ENCODE measurements at places on chromosomes 11 and 22.

DNA sequence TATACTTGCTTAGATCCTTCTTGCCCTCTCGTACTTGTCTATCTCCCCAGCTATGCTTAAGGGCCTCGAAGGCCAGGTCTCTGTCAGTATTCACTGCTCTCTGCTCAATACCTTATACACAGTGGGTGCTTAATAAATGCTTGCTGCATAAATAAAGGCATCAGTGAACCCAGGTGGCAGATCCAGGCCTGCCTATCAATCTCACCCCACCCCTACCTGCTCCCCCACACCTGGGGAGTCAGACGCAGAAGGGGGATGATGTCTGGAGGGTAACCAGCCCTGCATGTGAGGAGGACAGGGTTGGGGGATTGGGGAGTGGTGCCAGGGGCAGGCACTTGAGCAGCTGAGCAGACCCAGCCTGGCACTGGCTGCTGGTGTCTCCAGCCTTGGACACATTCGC, 430.6 kb downstream of the MN1 start:
- no peak for DNase-seq

GRCh38 chr22:48077699-48078098, 1315.2 kb downstream of the TBC1D22A start:
- DNase-seq = no peak

GRCh38 chr22:39597236-39597869, 26.8 kb downstream of the CACNA1I start:
- DNase-seq = no peak

GRCh38 chr11:121930004-121930965, 185.7 kb downstream of the BLID start:
- DNase-seq = no peak

DNA sequence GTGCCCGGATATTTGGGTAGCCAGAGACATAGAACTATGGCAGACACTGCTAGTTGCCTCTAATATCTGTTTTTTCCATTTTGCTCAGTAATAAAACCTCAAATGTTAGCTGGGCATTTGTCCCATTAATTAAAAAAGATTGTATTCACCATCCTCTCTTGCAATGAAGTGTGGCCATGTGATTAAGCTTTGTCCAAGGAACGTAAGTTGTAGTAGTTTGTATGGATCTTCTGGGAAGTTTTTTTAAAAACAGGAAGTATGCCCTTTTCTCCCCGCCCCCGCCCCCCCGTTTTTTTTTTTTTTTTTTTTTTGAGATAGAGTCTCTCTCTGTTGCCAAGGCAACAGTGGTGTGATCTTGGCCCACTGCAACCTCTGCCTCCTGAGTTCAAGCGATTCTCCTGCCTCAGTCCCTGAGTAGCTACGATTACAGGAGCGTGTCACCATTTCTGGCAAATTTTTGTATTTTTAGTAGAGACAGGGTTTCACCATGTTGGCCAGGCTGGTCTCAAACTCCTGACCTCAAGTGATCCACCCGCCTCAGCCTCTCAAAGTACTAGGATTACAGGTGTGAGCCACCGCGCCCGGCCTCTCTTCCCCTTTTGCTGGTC, 1.7 kb upstream of the TMEM135 start:
- DNase-seq = no peak

DNA sequence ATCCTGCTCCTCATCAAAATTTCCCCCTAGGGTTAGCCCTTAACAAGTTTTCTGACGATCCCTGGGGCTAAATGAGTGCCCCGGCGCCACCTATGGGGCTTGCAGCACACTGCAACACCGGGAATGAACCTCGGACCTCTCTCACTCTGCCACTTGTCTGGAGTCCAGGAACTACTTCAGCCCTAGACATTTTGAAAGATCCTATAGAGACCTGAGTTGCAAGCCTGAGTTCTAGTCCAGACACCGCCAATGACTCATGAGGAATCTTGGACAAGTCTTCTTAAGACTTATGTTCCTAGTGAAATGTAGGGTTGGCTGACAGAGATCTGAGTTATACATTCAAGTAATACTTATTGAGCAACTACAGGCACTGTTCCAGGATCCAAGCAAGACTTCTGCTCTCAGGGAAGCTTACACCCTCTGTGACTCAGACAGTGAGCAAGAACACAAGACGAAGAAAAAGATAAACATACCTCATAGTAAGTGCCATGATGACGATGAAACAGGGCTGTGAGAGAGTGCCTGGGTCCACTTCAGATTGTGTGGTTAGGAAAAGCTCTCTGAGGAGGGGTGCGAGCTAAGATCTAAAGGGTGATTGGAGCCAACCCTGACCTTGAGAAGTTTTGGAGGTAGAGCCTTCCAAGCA, 10.2 kb upstream of the STK33 start:
- DNase-seq = peak; percentile 76

DNA sequence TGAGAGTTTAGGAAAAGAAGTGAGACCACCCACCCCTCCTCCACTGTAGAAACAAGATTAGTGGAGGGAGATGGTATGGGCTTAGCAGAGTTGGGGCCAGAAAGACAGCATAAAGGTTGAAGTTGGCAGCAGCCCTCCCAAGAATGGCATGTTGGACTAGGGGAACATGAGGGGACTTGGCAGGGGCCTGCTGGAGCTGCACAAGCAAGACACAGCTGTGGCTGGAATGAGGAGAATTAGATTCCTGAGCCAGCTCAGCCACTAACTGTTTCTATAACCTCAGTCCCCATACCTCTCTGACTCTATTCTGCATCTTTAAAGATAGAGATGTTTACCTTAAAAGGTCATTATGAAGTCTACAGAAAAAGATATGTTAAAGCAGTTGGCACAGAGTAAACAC, 13.2 kb downstream of the MAP6 start:
- no peak for DNase-seq

DNA sequence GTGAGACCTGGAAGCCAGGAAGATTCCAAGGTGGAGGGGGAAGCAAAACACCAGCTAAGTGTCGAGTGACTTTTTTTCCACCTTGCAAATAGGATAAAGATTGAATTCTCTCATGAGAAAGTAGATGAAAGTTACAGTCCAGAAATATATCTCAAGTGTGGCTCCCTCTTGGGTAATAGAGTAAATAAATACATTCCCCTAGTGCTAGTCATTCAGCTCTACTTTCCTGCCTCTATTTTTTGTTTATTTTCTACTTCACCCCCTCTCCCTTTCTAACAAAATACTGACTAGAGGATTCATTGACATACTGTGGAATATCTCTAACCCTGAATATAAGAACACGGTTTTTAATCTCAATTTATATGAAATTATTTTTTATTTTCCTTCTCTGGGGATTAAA, 19.2 kb upstream of the OOSP4B start:
- no peak for DNase-seq

DNA sequence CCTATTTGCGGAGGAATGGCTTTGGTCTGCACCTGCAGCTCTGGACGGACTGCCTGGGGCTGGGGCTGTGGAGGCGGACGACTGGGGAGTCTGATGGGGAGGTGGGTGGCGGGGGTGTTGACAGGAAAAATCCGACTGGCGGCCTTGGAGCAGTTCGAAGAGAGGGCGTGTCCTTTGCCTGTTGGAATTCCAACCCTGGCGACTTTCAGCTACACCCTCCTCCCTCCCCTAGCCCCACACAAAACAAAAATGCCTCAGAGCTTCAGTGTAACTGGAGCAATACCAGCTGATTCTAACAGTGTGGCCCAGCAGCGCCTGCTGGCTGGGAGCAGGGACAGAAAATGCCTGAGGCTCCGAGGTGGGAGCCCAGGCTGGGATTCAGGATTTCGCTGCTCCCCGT, 85.4 kb downstream of the ATXN10 start:
- DNase-seq = peak; percentile 18

- DNase-seq = no peak
Measured at GRCh38 chr11:123457187-123457770, 27.2 kb downstream of the GRAMD1B start.

DNA sequence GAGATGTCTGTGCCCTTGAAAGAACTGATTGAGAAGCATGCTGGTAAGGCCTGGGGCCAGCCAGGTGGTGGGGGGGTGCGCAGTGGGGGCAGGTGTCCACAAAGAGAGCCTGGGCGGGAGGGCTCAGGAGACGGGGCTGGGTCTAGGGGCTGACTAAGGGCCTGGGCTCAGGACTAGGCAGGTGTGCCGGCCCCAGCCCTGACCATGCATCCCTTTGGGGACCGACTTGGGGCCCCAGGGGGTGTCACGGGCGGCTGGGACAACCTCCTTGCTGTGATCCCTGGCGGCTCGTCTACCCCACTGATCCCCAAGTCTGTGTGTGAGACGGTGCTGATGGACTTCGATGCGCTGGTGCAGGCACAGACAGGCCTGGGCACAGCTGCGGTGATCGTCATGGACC, 4.4 kb downstream of the NDUFV1 start:
- DNase-seq = no peak

DNA sequence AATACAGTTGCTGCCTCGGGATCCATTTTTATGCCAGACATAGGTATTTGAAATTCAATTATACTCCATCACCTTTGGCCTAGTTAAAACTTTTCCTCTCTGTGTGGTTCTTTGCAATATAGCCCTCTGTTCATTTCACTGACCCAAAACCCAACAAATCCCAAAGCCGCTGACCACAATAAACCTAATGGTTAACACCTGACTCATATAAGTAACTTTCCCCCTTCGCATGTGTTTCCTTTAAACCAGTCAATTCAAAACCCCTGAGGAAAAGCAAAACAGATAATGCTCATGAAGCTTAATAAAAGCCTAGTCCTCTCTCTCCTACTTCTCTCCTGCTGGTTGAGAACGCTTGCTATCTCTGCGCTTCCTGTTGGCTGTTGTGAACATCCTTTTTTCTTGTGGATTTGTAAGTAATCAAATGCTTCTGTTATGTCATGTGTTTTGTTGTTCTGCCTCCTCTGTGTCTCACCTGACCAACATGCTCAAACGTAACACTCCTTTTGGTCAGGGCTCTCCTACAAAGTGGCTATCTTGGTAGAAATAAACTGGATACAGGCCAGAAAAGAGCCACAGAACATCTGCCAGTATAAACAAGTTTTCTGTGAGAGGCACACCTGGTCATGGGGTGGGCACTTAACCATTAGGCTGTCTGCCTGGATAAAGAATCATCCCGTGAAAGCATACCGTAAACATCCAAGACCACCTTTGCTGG, 652.6 kb downstream of the METTL15 start:
- no peak for DNase-seq

- DNase-seq = no peak
Measured at GRCh38 chr11:95723361-95723942, 66.1 kb downstream of the FAM76B start.

DNA sequence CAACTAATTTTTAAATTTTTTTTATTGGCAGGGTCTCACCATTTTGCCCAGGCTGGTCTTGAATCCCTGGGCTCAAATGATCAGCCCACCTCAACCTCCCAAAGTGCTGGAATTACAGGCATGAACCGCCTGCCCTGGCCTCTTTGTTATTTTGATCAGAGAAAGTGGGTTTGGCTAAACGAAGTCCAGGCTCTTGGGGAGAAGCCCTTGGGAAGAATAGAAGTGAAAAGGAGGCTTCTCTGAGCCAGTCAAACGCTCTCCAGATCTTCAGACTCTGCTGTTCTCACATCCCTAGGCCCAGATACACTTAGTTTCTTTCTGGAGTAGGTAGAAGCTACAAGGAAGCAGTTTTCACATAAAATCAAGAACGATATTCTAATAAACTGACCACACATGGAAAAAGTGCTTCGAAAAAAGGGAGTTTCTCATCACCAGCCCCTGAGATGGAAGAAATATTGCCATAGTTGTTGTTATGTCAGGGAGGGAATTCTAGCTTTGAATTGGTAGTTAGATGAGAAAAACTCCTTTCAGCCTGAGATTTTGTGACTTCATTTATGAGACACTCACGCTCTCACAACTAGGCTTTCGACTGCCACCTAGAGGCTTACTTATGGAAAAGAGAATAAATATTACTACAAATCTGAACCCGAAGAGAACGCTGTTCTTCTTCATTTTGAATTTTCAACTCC, 41.7 kb upstream of the AQP11 start:
- peak; percentile 62 for DNase-seq

DNA sequence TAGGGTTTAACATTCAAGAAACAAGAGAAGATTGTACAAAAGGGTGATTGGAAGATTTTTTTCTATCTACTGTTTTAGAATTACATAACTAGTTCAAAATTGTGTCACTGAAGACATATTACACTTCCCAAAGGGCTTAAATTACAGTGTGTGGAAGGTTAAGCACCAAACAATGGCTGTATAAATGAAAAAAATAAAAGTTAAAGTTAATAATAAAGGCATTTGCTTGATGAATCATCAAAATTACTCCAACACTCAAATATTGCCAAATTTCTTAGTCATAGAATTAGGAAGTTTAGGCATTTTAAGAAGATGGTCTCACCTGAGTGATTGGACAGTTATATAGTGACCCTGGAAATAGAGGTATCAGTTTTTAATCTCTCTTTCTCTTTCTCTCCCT, 227.6 kb upstream of the CARD18 start:
- DNase-seq = no peak

GRCh38 chr11:120196826-120197225, 14.0 kb upstream of the OAF start:
- no peak for DNase-seq

DNA sequence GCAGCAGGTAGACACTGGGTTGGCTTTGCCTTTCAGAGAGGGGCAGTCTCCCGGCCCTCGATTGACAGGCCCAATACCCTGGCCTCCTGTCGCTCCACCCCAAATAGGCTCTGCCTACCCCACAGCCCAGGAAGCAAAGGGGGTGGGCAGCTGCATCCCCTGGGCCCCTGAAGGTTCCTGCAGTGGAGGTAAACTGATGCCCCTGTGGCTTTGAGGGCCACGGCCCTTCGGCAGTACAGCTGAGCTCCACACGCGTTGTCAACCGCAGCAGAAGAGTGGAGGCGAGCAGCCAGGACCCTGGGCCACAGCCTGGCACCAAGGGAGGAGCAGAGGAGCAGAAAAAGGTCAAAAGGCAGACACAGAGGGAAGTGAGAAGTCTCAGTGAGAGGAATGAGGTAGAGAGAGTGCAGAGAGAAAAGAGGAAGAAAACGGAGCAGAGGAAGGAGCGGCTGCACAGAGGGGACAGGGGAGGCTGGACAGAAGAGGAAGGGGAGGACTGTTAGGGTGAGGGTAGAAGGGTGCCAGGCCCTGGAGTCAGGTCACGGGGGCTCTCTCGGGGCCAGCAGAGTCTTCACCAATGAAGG, 64.0 kb downstream of the SLC22A12 start:
- DNase-seq = no peak

GRCh38 chr11:43944761-43945311, 2.4 kb downstream of the C11orf96 start:
- peak; percentile 82 for DNase-seq

DNA sequence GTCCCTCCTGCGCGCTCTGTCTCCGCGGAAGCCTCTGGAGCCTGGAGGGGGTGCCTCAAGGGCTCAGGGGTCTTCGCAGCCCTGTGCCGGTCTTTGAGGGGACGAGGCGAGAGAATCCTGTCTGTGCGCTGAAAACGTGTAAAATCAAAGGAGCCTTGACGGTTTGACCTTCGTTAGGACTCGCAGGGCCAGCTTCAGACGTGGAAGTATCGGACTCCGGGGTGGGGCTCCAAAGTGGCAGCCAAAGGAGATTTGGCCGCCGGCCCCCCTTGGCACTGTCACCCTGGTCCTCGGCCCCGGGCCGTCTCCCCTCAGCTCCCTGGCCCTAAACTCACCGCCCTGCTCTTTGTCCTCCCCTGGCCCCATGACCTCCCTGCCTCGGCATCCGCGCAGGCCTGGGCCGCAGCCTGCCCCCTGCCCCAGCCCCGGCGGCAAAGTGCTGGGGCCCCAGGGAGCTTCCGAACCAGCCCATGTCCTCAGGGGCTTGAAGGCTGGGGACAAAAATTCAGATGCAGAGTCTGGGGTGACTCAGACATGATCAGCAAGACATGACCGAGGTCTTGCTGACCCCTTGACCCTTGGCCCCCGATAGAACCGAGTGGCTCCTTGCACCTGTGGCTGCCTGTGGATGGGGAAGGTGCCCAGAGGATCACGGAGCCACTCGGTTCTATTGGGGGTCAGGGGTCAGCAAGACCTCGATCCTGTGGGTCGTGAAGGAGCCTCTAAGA, 6.9 kb upstream of the PHRF1 start:
- DNase-seq = no peak

GRCh38 chr11:22343371-22344032, 5.3 kb downstream of the SLC17A6 start:
- DNase-seq = no peak
